ENCODE measurements at places on chromosomes 6 and 20. TPM values are rescaled to one million over a fixed set of nuclear protein-coding genes. Genes with fewer than 3 reads are reported as not detected.

Gene FOXF2
- 0.28 TPM for total RNA-seq

Gene HSPA1B
- total RNA-seq: 235 TPM

Gene MAS1
- total RNA-seq: under 0.01 TPM

Gene TUBB2B
- total RNA-seq: 6.9 TPM
